ENCODE measurements at places on chromosomes 1 and 21.

- DNase-seq = no peak
These were observed 353.6 kb upstream of the USP24 start for GRCh38 chr1:55568732-55569131.

GRCh38 chr1:87515781-87516180 is 187.1 kb downstream of the LMO4 start:
- no peak for DNase-seq

DNA sequence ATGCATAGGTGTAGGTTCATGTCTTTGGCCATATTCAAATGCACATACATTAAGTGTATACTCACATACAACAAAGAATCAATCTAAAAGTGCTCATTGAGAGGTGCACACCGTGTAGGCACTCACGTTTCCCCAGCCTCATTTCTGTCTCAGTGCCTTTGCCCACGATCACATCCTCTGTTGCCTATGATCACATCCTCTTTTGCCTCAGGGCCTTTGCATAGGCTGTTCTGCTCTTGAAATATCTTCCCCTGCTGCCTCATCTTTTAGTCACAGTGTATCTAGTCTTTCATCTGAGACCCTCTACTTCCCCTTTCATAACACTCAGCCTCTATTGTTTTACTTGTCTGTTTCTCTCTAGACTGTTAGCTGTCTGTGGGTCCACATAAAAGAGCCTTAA is 69.3 kb downstream of the FOXD2 start:
- no peak for DNase-seq

- DNase-seq = no peak
These were observed 4.5 kb downstream of the HSPB7 start for GRCh38 chr1:16013220-16013907.

DNA sequence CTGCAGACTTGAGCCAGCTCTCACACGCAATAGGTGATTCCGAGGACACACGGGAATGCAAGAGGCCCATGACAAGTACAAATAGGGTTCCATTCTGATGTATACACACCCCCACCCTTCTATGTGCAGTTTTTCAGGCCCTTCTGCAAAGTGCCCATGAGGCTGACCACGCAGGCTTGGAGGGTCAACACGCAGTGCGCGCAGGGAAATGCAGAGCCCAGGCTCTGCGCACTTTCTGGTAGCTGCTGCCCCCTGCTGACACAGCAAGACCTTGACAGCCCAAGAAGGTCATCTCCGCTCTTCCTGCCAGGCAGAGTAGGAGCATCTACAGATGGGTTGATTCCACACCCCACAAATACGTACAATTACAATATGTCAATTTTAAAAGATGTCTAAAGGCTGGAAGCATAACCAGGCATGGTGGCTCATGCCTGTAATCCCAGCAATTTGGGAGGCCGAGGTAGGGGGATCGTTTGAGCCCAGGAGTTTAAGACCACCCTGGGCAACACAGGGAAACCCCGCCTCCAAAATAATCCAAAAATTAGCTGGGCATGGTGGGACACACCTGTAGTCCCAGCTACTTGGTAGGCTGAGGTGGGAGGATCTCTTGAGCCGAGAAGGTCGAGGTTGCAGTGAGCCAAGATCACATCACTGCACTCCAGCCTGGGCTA is 18.5 kb downstream of the SH3BP5L start:
- peak; percentile 57 for DNase-seq

DNA sequence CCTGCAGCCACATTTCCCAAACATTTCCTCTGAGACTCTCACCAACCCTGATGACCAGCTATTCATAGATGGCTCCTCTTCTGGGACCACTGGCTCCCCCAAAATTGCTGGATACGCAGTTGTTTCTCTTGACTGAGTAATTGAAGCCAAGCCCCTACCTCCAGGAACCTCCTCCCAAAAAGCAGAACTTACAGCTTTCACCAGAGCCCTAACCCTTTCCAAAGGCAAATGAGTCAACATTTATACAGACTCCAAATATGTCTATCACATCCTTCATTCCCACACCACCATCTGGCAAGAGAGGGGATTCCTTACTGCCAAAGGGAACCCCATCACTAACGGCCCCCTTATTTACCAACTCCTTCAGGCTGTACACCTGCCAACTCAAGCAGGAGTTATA is 20.3 kb upstream of the CA6 start:
- DNase-seq = no peak

DNA sequence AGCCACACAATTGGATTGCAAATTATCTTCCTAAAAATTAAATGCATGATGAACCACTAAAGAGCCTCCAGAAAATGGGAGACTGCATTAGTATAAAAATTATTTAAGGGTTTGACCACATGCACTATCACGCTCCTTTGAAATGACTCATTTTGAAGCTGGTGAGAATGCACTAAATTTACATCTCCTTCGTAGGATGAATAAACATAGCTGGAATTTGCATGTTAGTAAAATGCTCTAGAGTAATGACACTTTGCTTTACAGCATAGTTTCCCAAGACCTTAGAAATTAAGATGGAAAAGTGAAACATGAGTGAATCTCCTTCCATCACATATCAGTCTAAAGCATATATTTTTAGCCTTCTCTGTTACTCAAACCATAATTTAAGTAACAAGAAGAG is 2.4 kb downstream of the PLPPR4 start:
- no peak for DNase-seq

DNA sequence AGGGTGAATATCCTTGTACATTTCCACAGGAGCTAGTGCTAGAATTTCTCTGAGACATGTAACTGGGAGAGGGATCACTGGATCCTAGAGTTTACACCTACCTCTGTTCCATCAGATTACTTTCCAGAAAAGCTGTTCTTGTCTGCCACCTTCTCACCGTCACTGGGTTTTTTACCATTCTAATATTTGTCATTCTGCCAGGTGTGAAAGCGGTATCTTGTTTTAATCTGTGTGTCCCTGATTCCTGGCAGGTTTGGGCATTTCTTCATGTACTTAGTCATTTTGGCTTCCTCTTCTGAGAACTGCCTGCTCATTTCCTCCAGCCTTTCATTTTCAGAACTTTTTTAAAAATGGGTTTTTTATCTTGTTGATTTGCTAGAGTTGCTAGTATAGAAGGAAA is 5.1 kb downstream of the PMF1 start:
- DNase-seq = no peak

- DNase-seq = peak; percentile 64
These were observed 114.1 kb downstream of the VPS13D start for GRCh38 chr1:12343823-12344487.

GRCh38 chr1:186943891-186944686 is 115.3 kb downstream of the PLA2G4A start:
- DNase-seq = no peak

GRCh38 chr21:31908106-31909031 is 35.5 kb downstream of the HUNK start:
- DNase-seq = no peak

- DNase-seq = no peak
These were observed 11.7 kb downstream of the ATF3 start for GRCh38 chr1:212620293-212620692.

- DNase-seq = no peak
These were observed 40.8 kb upstream of the OSBPL9 start for GRCh38 chr1:51576085-51576444.

DNA sequence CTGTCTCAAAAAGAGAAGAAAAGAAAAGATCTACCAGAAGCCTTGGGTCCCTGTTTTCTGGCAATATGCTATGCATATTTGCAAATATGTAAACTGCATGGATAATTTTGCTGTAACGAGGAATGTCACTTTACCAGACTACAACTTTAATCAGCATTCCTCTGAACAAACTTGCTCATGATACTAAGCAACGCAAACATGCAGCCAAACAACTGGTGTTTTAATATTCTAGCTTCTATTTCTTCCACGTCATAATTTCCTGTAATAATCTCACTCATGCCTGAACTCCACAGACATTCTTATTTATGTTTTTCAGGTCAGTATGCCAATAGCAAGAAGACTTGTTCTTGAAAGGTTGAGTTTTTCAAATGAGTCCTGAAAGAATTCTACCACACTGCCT is 114.1 kb downstream of the SIM2 start:
- DNase-seq = no peak

DNA sequence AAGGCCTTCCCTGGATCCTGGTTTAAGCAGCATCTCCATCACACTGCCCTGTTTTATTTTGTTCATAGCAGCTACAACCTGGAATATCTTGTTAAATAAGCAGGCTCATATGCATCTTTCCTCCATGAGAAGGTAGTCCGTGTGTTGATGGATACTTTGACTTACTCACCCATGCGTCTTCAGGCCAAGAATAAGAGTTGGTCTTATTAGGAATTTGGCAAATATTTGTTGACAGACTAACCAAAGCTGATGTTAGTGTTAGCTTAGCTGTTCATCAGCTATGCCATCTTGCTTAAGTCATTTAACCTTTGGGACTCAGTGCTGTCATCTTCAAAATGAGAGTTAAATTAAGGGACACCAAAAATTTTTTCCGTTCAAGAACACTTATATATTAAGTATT is 59.2 kb downstream of the SASS6 start:
- no peak for DNase-seq

DNA sequence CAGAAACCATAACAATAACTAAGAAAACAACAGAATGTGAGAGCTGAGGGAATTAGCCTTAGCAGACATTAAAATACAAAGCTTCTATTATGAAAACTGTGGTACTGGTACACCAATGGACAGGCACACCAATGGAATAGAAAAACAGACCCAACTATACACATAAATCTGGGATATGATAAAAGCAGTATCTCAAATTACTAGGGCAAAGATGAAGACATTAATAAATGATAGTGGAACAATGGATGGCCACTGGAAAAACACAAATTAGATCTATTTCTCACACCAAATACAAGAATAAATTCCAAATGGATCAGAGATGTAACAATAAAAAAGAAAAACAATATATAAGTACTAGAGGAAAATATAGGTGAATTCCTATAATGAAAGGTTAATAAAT is 65.4 kb upstream of the SLFNL1 start:
- no peak for DNase-seq

DNA sequence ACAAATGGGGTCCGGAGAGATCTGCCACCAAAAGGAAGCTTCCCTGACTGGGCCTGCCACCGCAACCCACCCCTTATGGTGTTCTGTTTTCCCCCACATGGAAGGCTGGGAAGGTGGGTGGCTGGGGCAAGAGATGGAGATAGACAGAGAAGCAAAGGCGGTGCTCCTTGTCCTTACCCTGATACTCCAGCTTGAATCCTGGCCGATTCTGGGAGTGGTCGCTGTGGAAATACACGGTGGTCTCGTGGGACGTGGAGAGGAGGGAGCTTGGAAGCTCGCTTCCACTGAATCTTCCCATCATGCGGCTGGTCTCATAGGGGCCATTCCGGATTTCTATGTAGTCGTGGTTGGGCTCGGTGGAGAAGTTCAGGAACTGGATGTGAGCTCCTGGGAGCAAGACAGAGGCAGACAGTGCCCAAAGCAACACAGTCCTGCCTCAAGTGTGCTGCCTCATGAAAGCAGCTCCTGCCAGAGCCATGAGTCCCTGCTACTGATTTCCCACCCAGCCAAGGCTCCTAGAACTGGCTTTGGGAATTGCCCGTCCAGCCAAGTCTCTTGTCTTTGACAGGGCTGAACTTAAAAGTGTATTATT is 138.5 kb downstream of the ZSCAN20 start:
- DNase-seq = no peak

GRCh38 chr1:25725482-25725881 is 74.5 kb upstream of the SELENON start:
- DNase-seq = no peak

DNA sequence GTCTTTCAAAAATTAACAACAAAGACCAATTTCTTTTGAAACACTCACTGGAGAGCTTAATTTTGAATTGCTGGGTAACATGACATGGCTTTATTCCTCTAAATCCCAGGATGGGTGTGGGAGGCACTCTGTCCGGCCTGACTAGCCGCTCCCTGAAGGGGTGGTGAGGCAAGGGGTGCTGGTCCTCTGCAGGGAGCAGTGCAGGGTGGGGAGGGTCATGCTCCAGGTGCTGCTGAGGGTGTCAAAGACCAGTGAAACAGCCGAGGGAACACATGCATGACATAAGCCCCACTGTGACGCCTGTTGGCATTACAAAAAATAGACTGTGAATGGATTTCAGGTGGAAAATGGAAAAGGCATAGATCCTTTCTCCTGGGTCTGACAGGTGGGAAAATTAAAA is 223.7 kb downstream of the VAV3 start:
- DNase-seq = no peak

- DNase-seq = no peak
These were observed 52.1 kb downstream of the C4BPA start for GRCh38 chr1:207156095-207156494.

DNA sequence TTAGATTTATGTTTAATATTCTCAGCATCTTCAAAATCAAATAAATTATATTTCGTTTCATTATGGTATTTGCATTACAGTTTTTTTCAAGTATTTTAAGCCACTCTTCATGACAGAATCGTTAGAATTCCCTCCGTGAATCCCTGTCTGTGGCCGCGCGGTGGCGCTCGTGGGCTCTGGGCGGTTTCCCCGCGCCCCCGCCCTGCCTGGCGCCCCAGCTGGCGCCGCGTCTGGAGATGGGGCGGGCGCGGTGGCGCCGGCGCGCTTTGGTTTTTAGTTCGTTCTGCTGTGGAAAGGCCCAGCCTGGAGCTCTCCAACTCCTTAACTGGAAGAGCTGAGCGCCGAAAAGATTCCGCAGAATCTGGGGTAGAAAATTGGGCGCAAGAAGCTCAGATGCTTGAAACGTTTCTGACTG is 25.7 kb downstream of the PRMT2 start:
- peak; percentile 55 for DNase-seq

- DNase-seq = no peak
These were observed 8.2 kb downstream of the PTPRC start for GRCh38 chr1:198647055-198647454.

- no peak for DNase-seq
These were observed 59.9 kb upstream of the CDC42BPA start for GRCh38 chr1:227378181-227378580.

DNA sequence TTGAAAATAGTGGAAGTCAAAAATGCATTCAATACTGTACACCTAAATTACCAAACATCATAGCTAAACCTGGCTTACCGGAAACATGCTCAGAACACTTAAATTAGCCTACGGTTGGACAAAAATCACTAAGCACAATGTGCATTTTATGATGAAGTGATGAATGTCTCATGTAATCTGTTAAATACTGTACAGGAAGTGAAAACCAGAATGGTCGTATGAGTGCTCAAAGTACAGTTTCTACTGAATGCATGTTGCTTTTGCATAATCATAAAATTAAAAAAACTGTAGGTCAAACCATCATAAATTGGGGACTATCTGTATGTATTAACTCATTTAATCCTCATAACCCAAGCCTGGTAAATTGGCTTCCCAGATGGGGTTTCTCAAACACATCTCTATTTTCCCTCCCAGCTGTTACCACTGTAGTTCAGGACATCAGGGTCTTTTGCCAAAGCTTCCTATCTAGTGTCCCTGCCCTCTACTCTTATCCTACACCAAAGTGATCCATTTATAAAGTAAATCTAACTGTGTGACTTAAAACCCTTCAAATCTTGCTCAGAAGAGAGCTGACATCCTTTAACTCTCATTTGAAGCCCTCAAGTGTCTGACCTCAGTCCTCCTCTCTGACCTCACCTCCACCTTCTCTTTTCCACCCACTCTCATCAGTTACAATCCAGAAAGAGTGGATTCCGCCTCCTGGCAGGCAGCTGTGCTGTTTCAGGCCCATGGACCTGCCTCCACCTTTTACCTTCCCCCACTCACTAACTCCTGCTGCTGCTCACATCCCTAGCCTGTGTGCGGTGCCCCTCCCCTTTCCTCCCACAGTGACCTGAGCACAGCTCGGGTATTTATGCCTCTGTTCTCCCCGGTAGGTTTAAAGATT is 356.4 kb upstream of the ST6GALNAC5 start:
- DNase-seq = no peak

Measured in pons (tissue), 1 donor.